ENCODE measurements at places on chromosomes 7 and 10. TPM values are rescaled to one million over a fixed set of nuclear protein-coding genes. Genes with fewer than 3 reads are reported as not detected.

The SEMA3C gene
- 103 TPM for total RNA-seq

The PALD1 gene
- total RNA-seq, result 8.6 TPM

The EPDR1 gene
- 11.4 TPM for total RNA-seq

The TRIM50 gene
- 0.20 TPM for total RNA-seq

The TMEM196 gene
- under 0.01 TPM for total RNA-seq

The BLOC1S2 gene
- 32.4 TPM for total RNA-seq

The ACHE gene
- total RNA-seq, result 9.8 TPM

The GFRA1 gene
- total RNA-seq, result 49.8 TPM

The TRPV6 gene
- total RNA-seq, result 1.8 TPM

The OPN1SW gene
- not detected for total RNA-seq

The TMEM139 gene
- 1.1 TPM for total RNA-seq

The IKZF1 gene
- 6.5 TPM for total RNA-seq

The IL2RA gene
- 0.30 TPM for total RNA-seq

The PHYHIPL gene
- 1.2 TPM for total RNA-seq

The DLD gene
- 73.5 TPM for total RNA-seq

The CFAP43 gene
- total RNA-seq, result 1.6 TPM

The CARD11 gene
- 0.59 TPM for total RNA-seq

The ANKMY2 gene
- 23.2 TPM for total RNA-seq

The ADAM12 gene
- 22.8 TPM for total RNA-seq

The EBF3 gene
- total RNA-seq, result 19.5 TPM

The CPA4 gene
- total RNA-seq, result 63.8 TPM

The PRKG1 gene
- total RNA-seq, result 41.8 TPM

The TET1 gene
- total RNA-seq, result 23.6 TPM

The MBLAC1 gene
- 1.1 TPM for total RNA-seq

The ZNF783 gene
- 10.2 TPM for total RNA-seq
